ENCODE measurements at places on chromosomes 7 and 10.

DNA sequence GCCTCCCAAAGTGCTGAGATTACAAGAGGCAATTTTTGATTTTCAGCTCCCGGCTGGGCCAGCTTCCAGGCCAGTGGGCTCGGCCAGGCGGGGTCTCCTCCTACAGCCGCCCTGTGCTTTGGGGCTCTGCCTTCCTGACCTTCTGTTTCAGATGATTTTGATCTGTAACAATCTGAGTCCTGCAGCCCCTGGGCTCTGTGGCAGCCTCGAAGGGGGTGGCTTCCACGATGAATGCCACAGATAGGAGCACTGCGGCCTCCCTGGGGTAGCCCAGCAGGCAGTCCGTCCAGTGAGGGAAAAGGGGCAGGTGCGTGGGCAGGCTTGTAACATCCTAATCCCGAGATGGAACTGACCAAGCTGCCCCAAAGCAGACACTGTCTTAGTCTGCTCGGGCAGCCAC is 177.5 kb downstream of the DNAJB6 start:
- no peak for DNase-seq

- DNase-seq: no peak
Measured at GRCh38 chr7:121604627-121605316, 208.7 kb upstream of the FAM3C start.

DNA sequence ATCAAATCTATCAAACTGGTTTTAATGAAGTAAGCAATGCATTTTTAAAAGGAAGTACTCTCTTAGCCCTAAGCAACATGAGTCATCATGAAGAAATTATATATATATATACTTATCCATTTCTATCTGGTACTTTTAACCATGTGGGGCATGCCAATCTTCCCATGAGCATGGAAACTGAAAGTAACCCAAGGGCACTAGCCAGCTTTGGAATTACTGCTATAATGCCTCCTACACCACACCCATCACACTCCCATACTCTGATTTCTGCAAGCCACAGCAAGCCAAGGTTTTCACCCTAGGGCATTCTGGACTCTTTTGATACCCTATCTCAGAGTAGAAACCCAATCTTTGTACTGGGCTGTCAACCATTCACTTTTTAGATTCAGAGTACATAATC is 204.6 kb downstream of the IMMP2L start:
- DNase-seq: no peak

- no peak for DNase-seq
Measured at GRCh38 chr7:142689439-142690120, 59.7 kb upstream of the PRSS1 start.

DNA sequence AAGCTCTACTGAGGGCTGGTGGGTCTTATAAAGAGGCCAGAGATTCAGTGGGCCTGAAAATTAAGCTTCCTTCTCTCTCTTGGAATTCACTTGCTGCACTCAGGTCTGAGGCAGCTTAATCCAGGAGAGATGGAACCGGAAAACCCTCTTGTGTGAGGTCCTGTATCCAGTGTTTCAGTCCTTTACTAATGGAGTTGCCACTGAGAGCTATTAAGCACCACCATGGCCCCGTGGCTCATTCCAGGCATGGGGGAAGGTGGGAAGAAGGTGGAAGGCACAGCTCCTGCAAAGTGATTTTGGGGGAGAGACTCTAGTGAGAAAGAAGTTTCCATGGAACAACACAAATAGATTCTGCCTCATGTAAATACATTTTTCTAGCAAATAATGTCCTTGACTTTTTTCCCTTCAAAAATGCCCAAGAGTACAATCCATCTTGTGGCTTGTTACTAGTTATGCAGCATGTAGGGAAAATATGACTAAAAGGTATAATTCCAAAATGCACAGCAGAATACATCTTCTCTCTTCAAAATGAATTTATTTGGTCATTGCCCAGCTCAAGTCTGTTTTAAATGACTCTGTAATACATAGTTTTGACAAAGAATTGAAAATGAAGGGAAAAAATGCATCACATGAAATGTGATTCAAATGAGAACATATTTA is 46.7 kb upstream of the FOXI2 start:
- no peak for DNase-seq

DNA sequence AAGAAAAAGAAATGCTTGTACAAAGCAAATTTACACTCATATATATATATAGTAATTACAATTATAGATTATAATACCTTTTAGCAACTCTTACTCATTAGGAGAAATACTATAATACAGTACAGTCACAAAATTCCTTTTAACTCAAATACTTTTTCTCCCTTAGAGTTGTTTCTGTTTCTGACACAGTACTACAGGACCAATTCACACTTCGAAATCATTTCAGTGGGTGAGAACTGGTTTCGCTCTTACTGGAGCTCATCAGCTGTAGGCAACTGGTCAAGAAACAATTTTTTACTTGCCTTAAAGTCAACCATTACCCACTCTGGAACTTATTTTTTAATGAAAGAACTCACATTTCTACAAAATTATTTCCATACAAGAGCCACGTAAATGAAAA is 6.0 kb downstream of the CCDC186 start:
- DNase-seq: no peak

DNA sequence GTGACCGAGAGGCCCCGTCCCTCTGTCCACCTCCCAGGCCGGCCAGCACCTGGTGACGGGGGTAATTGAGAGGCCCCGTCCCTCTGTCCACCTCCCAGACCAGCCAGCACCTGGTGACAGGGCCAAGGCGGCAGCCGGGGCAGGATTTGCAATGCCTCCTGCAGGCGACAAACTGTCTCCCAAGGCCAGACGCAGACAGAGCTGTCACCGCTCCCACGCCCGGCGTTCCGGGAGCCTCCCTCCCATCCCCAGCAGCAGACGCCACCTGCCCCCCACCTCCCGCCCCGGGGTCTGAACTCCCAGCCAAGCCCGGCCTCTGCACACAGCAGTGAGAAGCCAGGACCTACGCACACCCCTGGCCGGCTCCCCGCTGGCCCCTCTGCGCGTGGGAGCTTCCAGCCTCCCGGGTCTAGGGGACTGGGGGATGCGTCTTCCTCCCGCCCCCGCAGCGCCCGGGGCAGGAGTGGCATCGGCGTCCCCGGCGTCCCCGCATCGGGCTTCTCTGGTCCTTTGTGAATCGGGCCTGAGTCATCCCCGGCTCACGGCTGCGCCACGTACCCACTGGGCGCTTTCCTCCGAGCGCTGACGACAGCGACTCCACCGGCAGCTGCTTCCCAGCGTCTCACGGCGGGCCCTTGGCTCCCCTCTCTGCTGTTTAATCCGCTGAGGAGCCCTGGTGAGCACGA is 95.1 kb upstream of the DIP2C start:
- no peak for DNase-seq

DNA sequence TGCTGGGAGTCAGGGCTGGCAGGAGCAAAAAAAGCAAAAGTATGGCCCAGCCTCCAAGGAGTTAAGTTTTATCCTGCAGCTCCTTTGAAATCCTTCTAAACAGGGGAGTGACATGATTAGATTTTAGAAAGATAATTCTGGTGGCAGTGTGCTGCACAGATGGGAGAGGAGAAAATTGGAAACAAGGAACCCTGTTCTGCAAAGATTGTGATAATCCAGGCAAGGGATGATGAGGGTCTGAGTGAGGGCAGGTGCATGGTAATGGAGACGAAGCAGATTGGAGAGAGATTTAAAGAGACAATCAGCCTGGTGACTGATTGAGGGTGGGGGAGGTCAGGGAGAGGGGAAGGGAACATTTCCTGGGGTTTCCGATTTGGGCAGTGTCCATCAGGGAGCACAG is 444.7 kb upstream of the PODXL start:
- no peak for DNase-seq

DNA sequence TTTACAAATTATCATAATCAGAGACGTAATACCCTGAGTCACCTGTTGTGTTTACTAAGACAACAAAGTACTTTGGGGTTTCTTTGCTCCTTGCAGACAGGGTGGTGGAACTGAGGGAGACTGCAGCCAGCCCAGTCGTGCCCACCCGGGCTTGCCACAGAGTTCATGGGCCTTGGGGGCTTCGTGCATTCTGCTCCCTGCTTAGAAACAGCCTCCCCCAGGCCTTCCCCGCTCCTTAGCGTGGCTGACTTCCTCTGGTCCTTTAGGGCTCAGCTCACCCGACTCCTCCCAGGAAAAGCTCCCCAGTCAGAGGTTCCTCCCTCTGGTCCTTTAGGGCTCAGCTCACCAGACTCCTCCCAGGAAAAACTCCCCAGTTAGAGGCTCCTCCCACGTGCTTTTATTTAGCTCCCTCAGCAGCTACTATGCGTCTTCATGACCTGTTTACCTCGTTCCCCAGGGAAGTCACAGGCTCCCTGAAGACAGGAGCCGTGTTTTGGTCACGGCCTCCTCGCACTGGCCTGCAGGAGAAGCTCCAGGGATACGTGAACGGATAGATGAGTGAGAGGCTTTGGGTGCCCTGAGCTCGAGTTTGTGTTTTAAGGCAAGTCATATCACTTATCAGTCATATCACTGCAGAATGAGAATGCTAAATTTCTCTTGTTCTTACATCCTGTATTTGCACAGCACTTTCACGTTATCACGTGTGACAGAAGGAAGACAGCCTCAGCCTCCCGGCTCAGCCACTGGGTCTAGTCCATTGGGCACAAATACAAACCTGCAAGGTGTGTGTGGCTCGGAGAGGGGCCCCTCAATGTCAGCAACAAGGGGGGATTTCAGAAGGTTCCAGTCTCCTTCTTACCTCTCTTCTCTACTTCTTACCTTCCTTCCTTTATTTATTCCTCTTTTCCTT is 52.7 kb upstream of the VIPR2 start:
- DNase-seq: no peak

DNA sequence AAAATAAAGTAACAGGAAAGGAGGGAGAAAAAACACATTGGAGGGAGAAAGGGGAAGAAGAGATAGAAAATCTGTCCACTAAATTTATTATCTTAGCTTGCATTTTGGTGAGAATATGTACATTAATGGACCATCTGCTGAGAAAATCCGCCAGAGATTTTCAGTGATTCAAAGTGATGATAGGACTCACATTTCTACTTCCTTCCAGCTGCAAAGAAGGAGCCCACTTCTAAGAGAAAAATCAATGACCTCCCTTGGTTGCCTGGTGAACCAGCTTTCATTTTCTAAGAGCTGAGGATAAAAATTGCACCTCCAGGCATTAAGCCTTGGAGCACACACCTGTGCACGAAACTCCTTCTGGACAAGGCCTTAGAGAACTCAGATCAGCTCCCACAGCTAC is 404.3 kb downstream of the SFMBT2 start:
- DNase-seq: no peak

DNA sequence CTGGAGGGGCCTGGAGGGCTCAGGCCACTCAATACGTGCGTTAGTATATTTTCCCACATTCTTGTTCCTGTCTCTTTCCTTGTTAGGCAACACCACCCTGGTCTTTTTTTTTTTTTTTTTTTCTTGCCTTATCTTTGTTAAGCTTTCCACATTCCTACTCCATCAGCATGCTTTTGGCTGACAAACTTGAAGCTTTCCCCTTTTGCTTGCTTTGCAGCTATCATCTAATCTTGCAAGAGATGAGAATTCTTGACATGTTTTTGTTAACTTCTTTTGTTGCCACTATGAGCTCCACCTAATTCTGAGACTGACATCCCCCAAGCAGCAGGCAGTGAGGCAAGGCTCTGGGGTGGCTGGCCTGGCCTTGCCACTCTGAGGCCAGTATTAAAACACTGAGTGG is 52.5 kb upstream of the NRP1 start:
- no peak for DNase-seq

DNA sequence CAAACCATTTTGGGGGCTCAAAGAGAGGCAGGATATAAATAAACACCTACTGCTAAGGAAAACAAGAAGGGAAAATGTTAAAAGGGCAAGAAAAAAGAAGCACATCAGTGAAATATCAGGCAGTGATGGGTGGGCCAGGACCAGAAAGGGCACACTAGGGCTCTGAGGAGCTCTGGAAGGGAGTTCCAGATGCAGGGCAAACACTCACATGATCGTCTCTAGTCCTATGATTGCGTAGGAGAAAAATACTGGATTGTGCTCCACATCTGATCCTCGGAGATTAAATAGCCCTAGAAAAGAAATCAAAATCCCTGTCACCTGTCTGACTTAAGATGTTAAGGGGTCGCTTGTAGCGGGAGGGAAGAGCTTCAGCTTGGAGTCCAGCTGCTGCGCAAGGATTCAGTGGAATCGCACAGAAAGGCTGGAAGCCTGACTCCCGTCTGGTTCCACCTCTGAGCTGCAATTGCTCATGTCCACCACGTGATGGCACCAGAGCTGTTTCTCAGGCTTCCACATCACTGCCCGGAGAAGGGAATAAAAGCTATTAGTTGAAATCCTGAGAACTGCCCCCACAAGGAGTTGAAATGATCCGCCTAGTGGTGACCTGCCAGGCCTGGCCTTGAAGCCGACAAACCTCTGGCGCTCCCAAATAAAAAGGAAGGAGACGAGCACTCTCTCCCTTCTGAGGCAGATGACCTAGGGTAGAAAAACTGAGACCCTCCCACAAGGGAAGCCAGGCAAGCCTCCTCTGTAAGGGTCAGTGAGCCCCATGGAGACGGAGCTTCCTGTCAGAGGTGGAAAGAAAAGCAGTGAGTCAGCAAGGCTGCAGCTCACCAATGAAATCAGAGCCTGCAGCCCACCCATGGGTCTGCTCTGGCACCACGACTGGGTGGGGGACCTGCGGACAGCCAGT is 39.2 kb downstream of the XPNPEP1 start:
- peak; percentile 61 for DNase-seq

- no peak for DNase-seq
Measured at GRCh38 chr7:51017576-51018535, 235.2 kb upstream of the GRB10 start.

DNA sequence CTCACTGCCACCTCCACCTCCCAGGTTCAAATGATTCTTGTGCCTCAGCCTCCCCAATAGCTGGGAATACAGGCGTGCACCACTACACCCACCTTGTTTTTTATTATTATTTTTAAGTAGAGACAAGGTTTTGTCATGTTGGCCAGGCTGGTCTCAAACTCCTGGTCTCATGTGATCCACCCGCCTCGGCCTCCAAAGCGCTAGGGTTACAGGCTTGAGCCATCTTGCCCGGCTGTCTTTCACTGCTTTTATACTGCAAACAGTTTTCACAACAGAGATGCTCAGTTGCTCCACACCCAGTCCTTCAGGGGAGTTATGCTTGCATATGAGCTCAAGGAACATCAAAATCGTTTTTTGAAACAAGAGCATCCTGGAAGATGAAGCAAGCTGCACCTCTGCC is 1.3 kb upstream of the PRR15 start:
- no peak for DNase-seq

DNA sequence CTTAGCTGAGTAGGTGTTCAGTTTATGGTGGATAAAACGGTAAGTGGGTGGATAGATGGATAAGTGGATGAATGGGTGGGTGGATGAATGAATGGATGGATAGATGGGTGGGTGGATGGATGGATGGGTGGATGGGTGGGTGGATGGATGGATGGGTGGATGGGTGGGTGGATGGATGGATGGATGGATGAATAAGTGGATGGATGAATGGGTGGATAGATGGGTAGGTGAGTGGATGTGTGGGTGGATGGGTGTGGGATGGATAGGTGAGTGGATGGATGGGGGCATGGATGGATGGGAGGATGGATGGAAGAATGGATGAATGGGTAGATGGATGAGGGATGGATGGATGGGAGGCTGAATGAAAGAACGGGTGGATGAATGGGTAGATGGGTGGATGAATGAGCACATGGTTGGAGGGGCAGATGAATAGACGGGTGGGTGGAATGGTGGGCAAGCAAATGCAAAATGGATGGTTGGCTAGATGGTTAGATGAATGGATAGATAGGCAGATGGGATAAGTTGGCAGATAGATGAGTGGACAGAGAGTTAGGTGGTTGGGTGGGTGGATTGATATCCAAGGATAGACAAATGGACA is 25.7 kb downstream of the ELN start:
- DNase-seq: no peak

- no peak for DNase-seq
Measured at GRCh38 chr7:131235489-131236317, 92.0 kb upstream of the MKLN1 start.

- DNase-seq: no peak
Measured at GRCh38 chr7:47458057-47458456, 123.9 kb downstream of the TNS3 start.

GRCh38 chr7:8064828-8065227 is 96.2 kb downstream of the GLCCI1 start:
- DNase-seq: no peak

All from GM18507 (cell line).